ENCODE measurements at places on chromosomes 2 and 18. TPM values are rescaled to one million over a fixed set of nuclear protein-coding genes. Genes with fewer than 3 reads are reported as not detected.

Gene TP53I3
- total RNA-seq: 34.4 TPM

Gene CFAP65
- total RNA-seq: 7.6 TPM

Gene ARHGAP25
- 48.5 TPM for total RNA-seq

Gene MRPL30
- total RNA-seq: 19.4 TPM

Gene ACTG2
- 22.2 TPM for total RNA-seq

Gene FSIP2
- 0.27 TPM for total RNA-seq

Gene SERPINB13
- total RNA-seq: not detected

Gene SLC8A1
- 58.5 TPM for total RNA-seq

Gene HOXD8
- 2.3 TPM for total RNA-seq

Gene NMUR1
- total RNA-seq: 4.4 TPM

Gene DSG4
- not detected for total RNA-seq

Gene ZDBF2
- 8.1 TPM for total RNA-seq

Gene GPBAR1
- total RNA-seq: 4.6 TPM

Gene RIT2
- total RNA-seq: not detected

Gene SERPINB11
- total RNA-seq: 0.77 TPM

Gene HNMT
- total RNA-seq: 99.3 TPM

Gene BOLA3
- 19.6 TPM for total RNA-seq

Gene CXCR1
- 10.4 TPM for total RNA-seq

Gene RELCH
- 29.9 TPM for total RNA-seq

Gene PAIP2B
- total RNA-seq: 7.7 TPM

Gene ADCY3
- 36.1 TPM for total RNA-seq

Gene AQP12A
- total RNA-seq: not detected

Gene TYMS
- total RNA-seq: 6.4 TPM

Gene MFSD2B
- 0.38 TPM for total RNA-seq

All from lower lobe of right lung (tissue), 2 donors.